ENCODE measurements at places on chromosomes 13 and 19.

- no peak for DNase-seq
These were observed 108.6 kb downstream of the LACC1 start for GRCh38 chr13:43988302-43988701.

GRCh38 chr19:53908106-53908934, 758 bp upstream of the CACNG7 start:
- no peak for DNase-seq

DNA sequence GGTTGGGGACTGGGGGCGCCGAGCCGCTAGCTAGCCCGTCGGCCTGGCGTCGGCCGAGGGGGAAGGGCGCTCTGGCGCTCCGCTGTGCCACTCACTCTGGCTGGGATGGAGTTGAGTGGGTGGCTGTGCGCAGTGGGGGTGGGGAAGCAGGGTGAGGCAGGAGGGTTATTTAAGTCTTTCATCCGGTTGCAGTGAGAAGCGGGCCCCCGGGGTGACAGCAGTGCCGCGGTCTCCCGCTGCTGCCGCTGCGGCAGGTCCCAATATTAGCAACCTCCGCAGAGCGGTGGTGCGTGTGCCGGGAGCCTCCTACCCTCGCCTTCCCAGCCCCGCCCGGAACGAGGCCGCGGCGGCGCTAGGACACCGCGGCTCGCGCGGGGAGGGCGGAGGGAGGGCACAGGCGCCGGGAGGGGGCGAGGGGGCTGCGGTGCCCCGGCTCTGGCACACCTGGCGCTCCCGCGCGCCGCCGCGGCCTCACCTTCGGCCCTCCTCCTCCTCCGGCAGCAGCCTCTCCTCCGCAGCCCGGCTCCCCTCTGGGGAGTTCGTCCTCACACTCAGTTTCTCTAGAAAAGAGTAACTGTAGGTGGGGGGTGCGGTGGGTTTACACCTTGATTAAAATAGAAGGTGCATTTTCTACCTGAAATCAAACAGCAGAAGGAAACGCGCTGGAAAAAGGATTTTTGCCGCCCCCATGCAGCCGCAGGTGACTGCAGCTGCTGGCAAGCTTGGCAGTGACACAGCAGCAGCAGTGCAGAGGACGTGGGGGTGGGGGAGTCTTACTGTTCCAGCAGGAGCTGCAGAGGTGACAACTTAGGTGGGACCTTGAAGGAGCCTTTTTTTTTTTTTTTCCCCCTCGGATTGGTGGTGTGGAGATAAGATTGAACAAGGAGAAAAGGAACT, 4.5 kb downstream of the FGF9 start:
- peak; percentile 77 for DNase-seq

DNA sequence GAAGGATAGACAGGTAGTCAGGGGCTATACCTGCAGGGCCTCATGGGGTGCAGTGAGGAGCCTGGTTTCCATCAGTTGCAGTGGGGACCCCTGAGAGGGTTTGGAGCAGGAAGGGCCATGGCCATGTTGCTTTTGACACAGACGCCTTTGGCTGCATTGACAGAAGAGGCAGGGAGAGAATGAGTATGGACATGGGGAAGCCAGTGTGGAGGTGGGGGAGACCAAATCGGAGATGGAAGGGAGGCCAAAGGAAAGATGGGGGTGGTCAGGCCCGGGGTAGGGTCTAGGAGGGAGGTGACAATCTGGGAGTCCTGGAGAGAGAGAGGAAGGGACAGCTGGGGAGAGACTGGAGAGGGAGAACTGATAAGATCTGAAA, 1.3 kb downstream of the HSD11B1L start:
- no peak for DNase-seq

GRCh38 chr13:41383386-41383785, 72.3 kb downstream of the NAA16 start:
- no peak for DNase-seq

DNA sequence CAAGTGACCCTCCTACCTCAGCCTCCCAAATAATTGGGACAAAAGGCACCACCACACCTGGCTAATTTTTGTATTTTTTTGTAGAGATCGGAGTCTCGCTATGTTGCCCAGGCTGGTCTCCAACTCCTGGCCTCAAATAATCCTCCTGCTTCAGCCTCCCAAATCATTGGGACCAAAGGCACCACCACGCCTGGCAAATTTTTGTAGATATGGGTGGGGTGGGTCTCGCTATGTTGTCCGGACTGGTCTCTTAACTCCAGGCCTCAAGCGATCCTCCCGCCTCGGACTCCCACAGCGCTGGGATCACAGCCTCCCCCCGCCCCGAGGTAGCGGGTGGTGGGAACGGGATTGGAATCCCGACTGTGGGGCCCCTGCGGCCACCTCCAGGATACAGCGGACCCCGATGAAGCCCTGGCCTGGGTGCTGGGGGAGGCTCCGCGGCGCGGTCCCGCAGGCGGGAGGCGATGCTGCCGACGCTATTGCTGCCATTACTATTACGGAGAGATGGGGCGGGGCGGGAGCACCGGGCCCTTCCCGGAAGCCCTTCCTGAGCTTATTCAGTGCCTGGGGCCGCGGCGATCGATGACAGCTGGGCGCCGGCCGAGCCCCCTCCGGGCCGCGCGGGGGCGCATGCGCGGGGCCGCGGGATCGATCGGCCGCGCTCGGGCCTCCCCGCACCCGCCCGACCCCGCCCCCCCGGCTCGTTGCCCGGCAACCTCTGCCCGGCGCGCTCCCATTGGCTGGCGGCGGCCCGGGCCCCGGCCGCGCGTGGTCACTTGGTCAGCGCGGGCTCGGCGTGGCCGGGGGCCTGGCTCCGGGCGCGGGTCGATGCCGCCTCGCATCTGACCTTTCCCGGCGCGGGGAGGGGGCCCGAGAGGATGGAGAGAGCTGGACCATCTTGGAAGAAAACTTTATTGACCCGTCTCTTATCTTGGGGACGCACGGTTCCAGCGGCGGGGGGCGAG, 27.9 kb upstream of the ONECUT3 start:
- peak; percentile 23 for DNase-seq

- no peak for DNase-seq
These were observed 1.5 kb downstream of the HS6ST3 start for GRCh38 chr13:96091164-96092117.

DNA sequence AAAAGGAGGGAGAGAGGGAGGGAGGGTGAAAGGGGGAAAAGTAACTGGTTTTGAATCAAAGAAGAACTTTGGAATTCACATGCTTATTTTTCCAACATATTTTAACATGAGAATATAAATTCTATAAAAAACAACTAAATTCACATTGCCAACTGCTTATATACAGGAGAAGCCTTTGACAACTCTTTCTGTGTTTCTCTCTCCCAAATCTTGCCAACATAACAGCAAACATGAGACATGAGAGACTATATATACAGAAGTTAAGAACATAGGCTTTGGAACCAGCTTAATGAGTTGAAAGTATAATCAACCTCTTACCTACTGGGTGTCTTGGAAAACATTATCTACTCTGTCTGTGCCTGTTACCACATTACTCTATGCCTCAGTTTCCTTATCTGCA, 493.3 kb downstream of the RFC3 start:
- no peak for DNase-seq

GRCh38 chr13:102912599-102912998, 66.8 kb downstream of the ERCC5 start:
- no peak for DNase-seq

GRCh38 chr13:113584870-113585671, 518 bp downstream of the TFDP1 start:
- no peak for DNase-seq

GRCh38 chr13:105732806-105733529, 802.5 kb downstream of the EFNB2 start:
- DNase-seq, result no peak
